CD14-positive monocyte (primary cell): ENCODE measurements at places on chromosomes 5 and 9.
A peak's percentile ranks its signal among the peaks of the same experiment; 100 is the strongest.

- no peak for DNase-seq
Measured at GRCh38 chr9:32867026-32867425, 83.7 kb downstream of the TMEM215 start.

DNA sequence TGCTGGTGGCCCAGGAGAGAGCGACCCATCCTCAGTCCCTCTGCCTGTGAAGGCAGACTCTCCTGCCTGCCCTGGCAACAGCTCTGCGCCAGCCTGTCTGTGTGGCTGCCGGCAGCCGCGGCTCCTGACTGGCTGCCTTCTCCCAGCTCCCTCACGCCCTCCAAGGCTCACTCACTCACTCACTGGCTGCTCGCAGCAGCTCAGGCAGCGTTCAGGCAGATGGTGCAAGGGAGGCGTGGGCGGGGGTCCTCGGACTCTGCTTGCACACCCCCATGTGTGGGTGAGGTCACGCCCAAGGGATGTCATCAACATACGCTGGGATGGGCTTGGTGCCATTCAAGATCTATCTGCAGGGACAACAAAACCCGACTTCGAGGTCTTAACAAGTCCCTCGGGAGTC is 66.7 kb downstream of the DAB2IP start:
- no peak for DNase-seq

DNA sequence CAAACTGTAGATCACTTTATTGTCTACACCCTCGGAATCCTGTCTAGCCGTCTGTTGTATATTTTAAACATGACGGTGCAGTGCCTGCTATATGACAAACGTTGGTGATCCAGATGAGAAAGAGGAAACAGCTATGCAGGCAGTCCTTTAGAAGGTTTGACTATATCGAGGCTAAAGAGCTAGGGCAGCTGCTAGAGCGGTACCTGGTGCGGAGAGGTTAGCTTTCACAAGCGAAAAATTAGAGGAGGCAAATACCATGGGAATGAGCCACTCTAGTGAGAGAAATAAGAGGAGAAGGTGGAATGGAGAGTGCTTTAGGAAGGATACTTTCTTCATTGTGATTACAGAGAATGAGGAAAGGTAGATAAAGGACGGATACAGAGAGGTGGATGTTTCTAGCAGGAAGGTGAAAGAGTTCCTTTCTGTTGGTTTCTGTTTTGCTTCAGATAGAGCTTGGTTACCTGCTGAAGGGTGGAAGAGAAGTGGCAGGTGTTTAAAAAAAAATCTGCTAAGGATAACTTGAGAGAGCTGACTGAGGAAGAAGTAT is 959 bp upstream of the FBXL17 start:
- DNase-seq: peak; percentile 52

DNA sequence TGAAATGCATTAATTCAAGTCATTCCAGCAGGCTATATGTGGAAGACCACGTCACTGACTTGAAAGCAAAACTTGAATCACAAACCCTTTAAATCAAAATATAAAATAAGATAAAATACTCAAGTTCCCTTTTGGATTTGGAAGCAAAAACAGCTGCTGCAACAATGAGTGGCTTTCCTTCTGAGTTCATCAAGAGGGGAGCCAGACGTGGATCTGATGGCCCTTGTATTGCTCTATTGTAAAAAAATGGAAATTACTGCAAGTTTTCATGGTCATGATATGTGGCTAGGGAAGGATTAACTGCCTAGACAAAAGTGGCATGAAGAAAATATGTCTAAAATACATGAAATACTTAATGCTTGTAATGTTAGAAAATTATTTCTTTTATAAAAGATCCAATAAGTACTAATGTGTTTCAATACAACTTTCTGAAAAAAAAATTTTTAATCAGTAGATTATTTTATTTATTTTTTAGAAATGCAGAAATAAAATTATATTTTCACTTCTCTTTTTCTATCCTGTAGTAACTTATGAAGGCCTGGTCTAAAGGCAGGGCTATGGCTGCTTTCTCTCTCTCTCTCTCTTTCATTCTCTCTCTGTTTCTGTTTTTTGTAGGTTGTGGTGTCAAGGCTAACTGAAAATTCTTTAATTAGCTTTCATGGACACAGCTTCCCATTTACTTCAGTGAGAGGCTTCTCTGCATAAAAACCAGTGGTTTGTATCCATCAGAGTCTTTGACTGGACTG is 24.0 kb downstream of the LIX1 start:
- DNase-seq: no peak

GRCh38 chr9:127555840-127556820 is 55.9 kb upstream of the STXBP1 start:
- DNase-seq: peak; percentile 95

DNA sequence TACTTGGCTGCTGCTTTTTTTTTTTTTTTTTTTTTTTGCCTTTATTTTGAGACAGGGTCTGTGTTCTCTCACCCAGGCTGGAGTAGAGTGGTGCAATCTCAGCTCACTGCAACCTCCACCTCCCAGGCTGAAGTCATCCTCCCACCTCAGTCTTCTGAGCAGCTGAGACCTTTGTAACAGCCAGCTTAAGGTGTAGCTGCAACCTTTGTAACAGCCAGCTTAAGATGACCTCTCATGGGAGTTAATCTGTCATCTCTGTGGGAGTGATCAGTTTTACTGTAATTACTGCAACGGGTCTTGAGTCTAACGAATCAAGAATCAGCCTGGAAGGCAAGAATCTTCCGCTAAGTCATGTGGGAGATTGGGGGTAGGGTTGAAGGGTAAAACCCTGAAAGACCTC is 31.6 kb upstream of the SNX2 start:
- DNase-seq: no peak

DNA sequence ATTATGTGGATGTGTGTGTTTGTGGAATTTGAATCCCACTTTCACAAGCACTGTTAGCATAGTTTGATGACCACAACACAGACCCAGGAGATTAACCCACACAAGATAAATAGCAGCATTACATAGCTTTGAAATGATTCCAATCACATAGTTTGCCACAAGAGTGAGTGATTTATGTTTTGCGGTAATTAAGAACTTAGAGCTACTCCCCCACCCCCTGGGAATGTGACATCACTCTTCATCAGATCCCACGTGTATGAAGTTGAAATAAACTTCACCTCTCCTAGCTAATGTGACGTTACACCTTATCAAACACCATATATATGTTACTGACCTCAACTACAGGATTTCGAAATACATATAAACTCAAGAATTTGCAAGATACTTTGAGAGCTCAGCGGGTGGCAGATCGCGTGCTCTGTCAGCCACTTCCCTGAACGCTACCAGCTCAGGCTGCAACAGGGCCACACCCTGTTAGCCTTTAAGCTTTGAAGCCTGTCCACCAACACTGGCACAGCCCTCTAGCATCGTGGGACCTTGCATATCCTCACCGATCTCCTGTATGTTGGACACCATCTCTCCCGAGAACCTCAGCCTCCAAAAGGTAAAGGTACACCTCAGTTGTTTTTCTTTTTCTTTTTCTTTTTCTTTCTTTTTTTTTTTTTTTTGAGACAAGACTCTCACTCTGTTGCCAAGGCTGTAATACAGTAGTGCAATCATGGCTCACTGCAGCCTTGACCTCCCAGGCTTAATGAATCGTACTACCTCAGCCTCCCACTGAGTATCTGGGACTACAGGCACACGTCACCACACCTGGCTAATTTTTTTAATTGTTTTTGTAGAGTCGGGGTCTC is 1.7 kb upstream of the AGTPBP1 start:
- DNase-seq: peak; percentile 92
